SK-N-SH (cell line): ENCODE measurements at places on chromosomes 4 and X.
A peak's percentile ranks its signal among the peaks of the same experiment; 100 is the strongest.

- no peak for DNase-seq
Measured at GRCh38 chr4:62161446-62161845, 961.3 kb downstream of the ADGRL3 start.

DNA sequence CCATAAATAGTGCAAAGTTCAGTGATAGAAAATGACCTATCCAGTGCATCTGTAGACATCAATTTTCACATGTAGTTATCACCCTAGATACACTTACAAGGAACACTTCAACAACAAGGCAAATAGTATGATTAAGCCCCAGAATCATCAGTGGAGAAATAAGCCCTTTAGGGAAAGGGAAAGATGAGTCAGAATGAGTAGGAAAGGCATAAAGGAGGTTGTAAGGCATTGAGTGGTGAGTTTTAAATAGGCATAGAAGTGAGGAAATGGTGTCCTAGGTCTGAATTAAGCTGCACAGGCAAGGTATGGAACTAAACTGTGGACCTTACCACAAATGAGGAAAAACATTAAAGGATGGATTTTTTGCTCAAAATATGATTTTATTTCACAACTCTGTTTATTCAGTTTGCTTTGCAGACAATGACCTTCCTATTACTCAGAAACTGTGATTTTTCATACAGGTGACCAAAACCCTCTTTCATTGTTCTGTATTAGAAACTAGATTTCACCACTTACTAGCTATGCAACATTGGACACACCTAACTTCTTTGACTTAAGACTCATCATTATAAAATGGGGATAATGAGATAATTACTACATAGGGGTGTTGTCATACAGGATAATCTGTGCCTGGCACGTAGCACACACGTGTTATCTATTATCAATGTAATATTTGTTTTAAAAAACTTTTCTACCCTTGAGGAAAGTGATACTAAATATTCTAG lies 57.0 kb upstream of the MAP9 start:
- DNase-seq: no peak

DNA sequence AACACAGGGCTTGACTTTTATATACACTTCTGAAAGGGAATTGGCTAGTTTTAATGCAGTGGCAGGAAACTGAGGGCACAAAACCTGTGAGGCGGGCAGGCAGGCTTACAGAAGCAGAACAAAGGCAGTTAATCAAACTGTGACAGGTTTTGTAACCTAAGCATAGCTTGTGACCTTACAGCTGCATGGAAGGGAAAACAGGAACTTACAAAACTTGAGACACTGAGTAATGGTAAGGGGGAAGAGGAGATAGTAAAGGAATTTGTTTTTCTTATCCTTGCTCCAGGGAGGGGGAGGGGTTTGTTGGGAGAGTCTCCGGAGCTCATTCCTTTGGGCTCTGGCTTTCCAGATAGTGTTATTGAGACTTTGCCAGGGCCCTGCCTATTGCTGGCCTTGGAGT lies 55.6 kb downstream of the SLITRK4 start:
- DNase-seq: no peak

- DNase-seq: no peak
Measured at GRCh38 chr4:48673537-48673936, 106.5 kb downstream of the FRYL start.

DNA sequence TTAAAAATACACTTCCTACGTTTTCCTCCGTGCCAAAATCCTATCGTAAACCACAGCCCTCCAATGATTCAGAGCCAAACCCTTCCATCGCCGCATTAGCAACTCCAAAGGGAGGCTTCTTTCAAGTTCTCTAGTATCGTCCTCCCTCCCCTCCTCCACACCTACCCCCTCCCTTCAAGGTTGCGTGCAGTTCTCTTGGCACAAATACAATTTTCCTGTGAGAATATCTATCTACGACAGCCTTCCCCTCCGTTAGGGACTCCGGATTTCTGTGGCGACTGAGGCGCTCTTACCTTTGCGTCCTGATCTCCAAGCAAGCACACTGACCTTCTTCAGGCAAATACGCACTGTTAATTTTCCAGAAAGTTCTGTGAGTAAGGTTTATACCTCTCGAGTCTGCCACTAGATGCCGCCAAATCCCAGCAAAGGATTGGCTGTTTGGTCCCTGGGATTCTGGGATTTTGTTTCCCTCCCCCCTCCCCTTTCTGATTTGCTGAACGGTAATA lies 1.2 kb upstream of the MORF4L2 start:
- peak; percentile 55 for DNase-seq

- no peak for DNase-seq
Measured at GRCh38 chrX:140440876-140441275, 64.0 kb downstream of the SOX3 start.

DNA sequence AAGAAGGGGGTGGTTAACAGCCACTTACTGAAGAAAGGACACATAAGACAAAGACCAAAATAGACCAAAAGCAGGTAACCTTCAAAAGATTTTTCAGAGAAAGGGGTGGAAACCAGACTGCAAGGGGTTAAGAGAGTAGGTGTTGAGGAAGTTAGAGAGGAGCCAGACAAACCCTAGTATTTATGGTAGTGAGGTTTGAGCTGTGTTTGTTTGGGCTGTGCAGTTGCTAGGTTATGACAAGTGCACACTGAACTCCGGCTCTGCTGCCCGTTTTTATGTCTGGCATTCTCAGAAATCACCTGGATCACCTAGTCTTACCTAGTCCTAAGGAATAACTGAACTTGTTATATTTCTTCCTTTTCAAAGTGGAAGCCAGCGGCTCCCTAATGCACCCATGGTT lies 22.9 kb upstream of the G3BP2 start:
- DNase-seq: no peak

DNA sequence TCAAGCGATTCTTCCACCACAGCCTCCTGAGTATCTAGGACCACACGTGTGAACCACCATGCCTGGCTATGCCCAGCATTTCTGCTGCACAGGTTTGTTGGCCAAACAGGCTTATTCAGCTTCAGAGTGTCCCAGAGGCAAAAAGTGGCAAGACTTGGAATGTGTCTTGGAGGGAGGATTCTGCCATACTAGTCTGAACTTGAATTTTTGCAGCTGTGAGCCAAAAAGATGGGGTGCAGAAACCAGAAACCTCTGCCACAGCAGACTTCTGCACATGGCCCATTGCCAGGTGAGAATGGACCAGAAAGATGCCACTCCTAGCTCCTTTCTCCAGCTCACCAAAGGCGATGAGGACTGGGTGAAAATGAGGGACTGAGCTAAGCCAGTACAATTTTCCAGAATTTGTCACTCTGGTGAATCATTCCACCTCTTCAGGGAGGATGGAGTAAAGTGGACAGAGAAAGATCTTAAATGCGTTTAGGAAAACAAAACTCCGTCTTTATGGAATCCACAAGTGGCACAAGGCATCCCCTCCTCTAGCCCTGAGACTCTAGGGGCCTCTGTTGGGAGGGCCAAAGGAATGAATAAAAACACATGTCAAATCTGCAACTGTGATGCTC lies 369.1 kb upstream of the CLNK start:
- DNase-seq: no peak

DNA sequence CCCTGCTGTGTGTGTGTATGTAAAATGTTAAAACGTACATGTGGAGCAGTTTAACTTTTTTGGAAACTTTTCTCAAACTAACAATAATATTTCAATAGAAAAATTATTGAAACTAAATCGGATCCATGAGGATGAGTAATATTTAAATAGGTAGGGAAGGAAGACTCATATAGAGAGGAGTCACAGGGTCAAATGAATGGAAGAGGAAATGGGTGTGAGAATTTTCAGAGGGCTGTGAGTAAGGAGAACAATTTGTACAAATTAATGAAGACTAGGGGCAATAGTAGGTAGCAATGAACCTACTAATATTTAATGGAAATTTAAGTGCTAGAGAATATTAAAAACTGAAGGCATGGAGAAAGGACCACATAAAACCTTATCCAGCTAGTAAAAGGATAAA lies 290.7 kb upstream of the PCDH18 start:
- DNase-seq: no peak

GRCh38 chr4:1015179-1015578 lies 3.8 kb downstream of the FGFRL1 start:
- DNase-seq: no peak

GRCh38 chrX:153499341-153499740 lies 4.6 kb downstream of the BGN start:
- peak; percentile 68 for DNase-seq

- DNase-seq: peak; percentile 6
Measured at GRCh38 chrX:76454456-76454927, 27.0 kb downstream of the MAGEE1 start.

GRCh38 chr4:2996415-2996814 lies 33.0 kb downstream of the GRK4 start:
- DNase-seq: no peak

DNA sequence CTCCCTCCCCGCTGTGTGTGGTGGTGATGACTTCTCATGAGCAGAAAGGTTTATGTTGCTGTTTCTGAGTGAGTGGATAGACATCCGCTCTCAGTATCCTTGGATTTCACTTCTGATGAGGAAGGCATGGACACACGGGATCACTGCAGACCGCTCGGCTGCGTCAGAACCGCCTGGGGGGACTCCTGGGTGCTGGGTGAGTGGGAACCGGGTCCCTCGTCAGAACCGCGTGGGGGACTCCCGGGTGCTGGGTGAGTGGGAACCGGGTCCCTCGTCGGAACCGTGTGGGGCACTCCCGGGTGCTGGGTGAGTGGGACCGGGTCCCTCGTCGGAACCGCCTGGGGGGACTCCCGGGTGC lies 9.0 kb downstream of the CTBP1 start:
- peak; percentile 12 for DNase-seq

DNA sequence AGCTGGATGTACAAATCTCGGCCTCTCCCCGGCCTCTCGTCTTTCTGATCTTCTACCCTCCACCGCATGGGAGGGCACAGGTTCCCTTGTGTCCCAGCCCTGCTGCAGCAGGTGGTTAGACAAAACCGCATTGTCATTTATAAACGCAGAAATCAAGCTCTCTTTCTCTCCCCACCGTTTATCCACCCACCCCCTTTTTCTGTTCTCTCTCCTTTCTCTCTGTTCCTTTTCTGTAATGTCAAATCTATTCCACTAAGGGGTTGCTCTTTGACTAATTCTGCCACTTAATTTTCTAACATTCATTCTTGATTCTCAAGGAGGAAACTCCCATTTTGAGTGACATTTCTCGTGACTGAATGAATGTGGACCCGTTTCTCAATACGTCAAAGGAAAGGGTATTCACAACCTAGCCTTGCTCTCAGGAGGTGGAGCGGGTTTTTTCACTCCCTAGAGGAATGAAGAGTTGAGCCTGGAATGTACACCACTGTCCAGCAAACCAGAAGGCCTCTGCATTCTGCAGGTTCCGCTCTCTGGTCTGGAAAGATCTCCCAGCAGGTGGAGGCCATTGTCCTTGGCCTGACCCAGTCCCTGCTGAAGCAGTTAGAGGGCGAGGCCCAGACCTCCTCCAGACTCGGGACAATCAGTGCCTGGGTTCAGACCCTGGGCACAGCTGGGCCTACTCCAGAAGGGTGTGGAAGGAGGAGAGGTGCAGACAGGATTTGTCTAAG lies 70.9 kb upstream of the ENPP6 start:
- DNase-seq: no peak

GRCh38 chr4:40842725-40843423 lies 93.1 kb downstream of the NSUN7 start:
- DNase-seq: no peak

GRCh38 chr4:88291003-88291402 lies 6.6 kb upstream of the PPM1K start:
- peak; percentile 22 for DNase-seq

GRCh38 chrX:21590012-21590776 lies 67.9 kb downstream of the KLHL34 start:
- no peak for DNase-seq

GRCh38 chr4:2825740-2826139 lies 17.9 kb upstream of the ADD1 start:
- DNase-seq: no peak

DNA sequence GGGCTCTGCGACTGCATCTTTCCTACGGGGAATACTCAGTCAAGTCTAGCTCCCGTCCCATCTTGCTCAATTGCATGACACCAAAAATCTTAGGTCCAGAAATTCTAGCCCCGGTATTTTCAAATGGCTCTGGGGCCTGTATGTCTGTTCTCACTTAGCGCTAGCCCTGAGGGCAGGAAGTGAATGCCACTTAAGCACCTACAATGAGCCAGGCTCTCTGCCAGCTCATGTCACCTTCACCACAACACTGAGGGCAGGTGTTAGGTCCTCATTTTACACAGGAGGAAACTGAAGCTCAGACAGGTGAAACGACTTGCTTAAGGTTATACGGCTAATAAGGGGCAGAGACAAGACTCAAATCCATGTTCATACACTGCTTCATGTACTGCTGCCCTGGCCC lies 282.8 kb downstream of the PPP1R2C start:
- DNase-seq: no peak

DNA sequence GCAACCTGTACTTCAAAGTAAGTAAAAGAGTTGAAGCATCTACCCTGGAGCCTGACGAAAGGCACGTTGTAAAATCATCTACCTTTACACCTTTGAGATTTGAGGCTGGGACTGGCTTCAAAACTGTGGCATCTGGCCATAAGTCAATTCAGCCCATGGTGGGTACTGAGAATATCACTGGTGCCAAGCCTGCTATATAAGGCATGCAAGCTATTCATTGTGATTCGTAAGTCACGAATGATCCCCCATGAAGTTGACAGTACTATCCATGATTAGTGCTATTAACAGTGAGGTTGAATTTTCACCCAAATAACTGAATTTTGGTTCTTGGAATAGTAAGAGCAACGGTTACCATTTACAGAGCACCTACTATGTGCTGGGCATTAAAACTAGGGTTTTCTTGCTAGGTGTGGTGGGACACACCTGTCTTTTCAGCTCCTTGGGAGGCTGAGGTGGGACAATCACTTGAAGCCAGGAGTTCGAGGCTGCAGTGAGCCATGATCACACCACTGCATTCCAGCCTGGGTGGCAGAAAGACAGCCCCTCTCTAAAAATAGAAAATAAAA lies 39.8 kb downstream of the IRF2 start:
- DNase-seq: no peak

DNA sequence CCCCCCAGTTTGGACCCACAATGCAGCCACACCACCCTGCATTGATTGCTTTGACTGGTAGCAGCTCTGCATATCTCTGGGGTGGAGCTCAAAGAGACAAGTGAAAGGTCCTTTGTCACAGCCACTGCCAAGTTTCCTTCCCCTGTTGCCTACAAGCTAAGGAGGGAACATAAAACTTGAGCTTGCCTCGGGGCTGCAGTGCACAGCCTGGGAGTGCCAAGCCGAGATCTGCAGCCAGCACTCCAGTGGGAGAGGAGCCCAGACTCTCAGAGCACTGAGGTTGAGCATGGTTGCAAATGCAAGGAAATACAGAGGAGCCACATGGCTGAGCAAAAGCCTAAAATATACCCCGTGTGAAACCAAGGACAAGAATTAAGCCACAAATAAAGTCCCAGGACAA lies 142.2 kb downstream of the DKK2 start:
- no peak for DNase-seq

GRCh38 chr4:137576446-137576845 lies 44.2 kb upstream of the PCDH18 start:
- no peak for DNase-seq

- no peak for DNase-seq
Measured at GRCh38 chr4:186445040-186445439, 110.3 kb downstream of the MTNR1A start.

DNA sequence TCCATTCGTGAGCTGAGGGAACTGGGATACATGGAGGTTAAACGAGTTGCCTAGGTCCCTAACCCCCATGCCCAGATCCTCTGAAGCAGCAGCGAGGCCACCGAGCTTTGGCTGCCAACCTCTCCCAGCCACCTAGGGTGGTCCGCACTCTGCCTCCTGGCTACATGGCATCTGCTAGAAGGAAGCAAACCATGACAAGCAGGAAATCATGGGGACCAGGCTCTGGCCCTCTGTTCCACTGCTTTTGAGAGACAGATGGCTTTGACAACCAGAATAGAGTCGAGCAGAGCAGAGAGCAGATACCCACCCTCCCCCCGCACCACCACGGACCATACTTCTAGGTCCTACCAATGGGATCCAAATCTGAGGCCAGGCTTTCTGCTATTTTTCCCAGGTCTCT lies 37.5 kb upstream of the NKRF start:
- DNase-seq: no peak
